ENCODE measurements at places on chromosomes 2 and 18. TPM values are rescaled to one million over a fixed set of nuclear protein-coding genes. Genes with fewer than 3 reads are reported as not detected.

The DSG4 gene
- total RNA-seq = not detected

The ZNF397 gene
- total RNA-seq = 3.5 TPM

The CENPA gene
- total RNA-seq = 55.9 TPM

The KYNU gene
- 285 TPM for total RNA-seq

The VIT gene
- total RNA-seq = not detected

The UGP2 gene
- 116 TPM for total RNA-seq

The CHRND gene
- total RNA-seq = not detected

The TSPYL6 gene
- not detected for total RNA-seq

The COLEC12 gene
- 0.03 TPM for total RNA-seq

The WDR43 gene
- 94.4 TPM for total RNA-seq

The CYP20A1 gene
- total RNA-seq = 8.8 TPM

The UGT1A4 gene
- total RNA-seq = 0.12 TPM

The FSHR gene
- not detected for total RNA-seq

The TGFA gene
- 5.5 TPM for total RNA-seq

The ATP6V1B1 gene
- total RNA-seq = 2.7 TPM

The CRACDL gene
- 2.5 TPM for total RNA-seq

The RAB31 gene
- 22.0 TPM for total RNA-seq

The C2orf66 gene
- total RNA-seq = 0.14 TPM

The ENOSF1 gene
- 26.3 TPM for total RNA-seq

The GPR155 gene
- 0.36 TPM for total RNA-seq

The UGT1A9 gene
- 5.0 TPM for total RNA-seq

Measured in A549 treated with Mapracorat at 1 μM for 4 hours (cell line).